ENCODE measurements at places on chromosomes 7 and 10. TPM values are rescaled to one million over a fixed set of nuclear protein-coding genes. Genes with fewer than 3 reads are reported as not detected.

Gene PLAU
- 56.8 TPM for total RNA-seq

Gene PRSS2
- 0.34 TPM for total RNA-seq

Gene VGF
- total RNA-seq: 1.7 TPM

Gene IFIT1
- total RNA-seq: 12.3 TPM

Gene NKX2-3
- total RNA-seq: not detected

Gene LRRC61
- total RNA-seq: 6.8 TPM

Gene LRRD1
- 0.17 TPM for total RNA-seq

Gene NRG3
- not detected for total RNA-seq

Gene SP4
- total RNA-seq: 4.2 TPM

Gene VKORC1L1
- total RNA-seq: 9.7 TPM

Gene BLNK
- total RNA-seq: 0.50 TPM

Gene UTF1
- not detected for total RNA-seq

Gene GJD4
- total RNA-seq: not detected
